Activated naive CD8-positive, alpha-beta T cell treated with anti-CD3 and anti-CD28 coated beads for 36 hours (primary cell): ENCODE measurements at places on chromosomes 4 and X. TPM values are rescaled to one million over a fixed set of nuclear protein-coding genes. Genes with fewer than 3 reads are reported as not detected.

MAML3 gene
- 2.3 TPM for total RNA-seq

- no peak for DNase-seq
These were observed 1.8 kb downstream of the PCSK1N start for GRCh38 chrX:48833542-48834138.

GRCh38 chrX:153781428-153782047 lies 697 bp downstream of the SRPK3 start:
- no peak for DNase-seq

DNA sequence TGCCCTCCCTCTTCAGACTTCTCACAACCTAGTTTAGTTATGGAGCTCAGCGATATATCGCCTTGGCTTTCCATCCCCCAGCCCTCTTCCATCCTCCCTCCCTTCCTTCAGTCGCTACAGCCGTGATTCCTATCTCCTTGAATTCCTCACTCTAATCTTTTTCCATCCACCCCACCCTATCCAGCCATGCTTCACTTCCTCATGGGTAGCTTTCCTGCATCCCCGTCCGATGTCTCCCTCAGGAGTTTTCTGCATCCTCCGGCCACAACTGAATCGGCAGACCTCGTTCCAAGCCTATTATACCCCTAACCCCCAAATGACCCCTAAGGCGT lies 456 bp downstream of the SNX12 start:
- no peak for DNase-seq

DNA sequence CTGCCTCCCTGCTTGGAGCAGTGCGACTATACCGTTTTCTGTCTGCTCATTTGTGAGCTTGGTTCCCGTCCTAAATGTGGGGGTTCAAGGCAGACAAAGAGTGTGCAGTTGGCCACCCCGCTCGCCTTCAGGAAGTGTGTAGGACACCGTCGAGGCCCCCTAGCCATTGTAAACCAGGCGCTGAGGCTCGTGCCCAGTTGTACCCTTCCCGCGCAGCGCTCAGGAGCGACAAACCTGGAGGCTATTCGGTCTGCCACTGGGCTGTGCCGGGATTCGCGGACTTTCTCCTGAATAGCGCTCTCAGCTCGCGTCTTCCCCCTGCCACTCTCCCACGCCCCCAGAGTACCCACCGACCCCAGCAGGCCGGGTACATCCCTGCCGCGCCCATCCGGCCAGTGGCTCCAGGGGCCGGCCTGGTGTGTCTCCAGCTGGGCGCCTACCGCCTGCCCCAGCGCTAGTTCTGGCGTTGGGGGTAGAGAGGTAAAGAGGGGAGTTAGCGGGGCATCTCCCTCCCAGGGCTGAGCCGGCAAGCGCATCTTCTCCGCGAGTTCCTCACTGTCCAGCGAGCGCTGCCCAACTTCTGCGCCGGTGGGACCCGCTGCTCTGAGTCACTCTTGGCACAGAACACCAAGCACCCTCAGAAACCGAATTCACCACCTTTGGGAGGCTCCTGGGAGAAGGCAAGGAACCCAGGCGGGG lies 880 bp upstream of the LONRF3 start:
- DNase-seq, result no peak

DNA sequence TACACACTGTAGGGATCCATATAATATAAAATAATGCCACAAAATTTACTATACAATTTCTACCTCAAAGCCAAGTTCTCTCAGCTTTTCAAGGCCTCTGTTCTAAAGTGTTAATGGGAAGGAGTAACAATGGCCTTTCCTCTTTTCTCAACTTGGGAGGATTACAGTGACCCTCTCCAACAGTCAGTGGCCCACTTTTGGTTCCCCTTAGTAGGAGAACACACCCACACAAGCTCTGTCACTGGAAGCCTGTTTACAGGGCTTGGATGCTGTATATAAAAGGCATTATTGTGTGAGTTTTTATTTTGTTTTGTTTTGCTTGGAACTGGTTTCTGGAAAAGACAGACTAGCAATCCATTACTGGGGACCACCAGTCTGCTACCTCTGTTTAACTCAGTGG lies 1.8 kb downstream of the ARHGEF6 start:
- no peak for DNase-seq
